ENCODE measurements at places on chromosomes 7 and 10.
A peak's percentile ranks its signal among the peaks of the same experiment; 100 is the strongest.

GRCh38 chr10:89555688-89556445, 20.5 kb upstream of the SLC16A12 start:
- DNase-seq = no peak

DNA sequence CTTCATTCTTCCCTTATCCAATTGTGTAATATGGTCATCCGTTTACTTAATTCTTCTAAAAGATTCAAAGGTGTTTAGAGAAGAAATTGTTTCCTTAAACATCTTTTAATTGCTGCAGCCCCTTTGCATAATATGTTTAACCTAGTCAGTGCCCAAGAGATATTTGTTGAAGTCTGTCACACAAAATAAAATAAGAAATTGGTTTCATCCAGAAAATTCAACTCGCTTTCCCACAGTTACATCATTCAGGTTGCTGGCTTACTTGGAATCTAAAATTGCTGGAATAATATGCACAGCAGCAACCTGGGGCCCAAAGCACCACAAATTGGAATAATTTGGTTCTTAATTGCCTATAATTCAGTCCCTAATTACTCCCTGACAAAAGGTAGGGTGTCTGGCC, 155.1 kb upstream of the ETV1 start:
- DNase-seq = no peak

DNA sequence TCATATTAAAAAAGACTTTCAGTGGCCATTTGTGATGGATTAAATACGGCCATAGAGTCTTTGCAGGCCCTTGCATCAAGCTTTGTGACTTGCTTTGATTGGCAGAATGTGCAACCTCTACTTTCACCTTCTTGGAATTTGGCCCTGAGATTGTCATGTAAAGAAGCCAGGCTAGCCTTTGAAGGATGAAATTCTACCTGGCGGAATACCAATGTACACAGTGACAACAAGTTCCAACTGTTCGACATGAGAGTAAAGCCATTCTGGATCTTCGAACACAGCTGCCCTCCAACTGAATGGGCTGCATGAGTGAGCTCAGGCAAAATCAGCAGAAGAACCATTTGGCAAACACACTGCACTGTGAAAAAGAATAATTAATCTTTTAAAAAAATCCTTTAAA, 321.3 kb downstream of the PHF14 start:
- DNase-seq = no peak

- DNase-seq = no peak
Measured at GRCh38 chr7:157412021-157412443, 75.2 kb downstream of the DNAJB6 start.

DNA sequence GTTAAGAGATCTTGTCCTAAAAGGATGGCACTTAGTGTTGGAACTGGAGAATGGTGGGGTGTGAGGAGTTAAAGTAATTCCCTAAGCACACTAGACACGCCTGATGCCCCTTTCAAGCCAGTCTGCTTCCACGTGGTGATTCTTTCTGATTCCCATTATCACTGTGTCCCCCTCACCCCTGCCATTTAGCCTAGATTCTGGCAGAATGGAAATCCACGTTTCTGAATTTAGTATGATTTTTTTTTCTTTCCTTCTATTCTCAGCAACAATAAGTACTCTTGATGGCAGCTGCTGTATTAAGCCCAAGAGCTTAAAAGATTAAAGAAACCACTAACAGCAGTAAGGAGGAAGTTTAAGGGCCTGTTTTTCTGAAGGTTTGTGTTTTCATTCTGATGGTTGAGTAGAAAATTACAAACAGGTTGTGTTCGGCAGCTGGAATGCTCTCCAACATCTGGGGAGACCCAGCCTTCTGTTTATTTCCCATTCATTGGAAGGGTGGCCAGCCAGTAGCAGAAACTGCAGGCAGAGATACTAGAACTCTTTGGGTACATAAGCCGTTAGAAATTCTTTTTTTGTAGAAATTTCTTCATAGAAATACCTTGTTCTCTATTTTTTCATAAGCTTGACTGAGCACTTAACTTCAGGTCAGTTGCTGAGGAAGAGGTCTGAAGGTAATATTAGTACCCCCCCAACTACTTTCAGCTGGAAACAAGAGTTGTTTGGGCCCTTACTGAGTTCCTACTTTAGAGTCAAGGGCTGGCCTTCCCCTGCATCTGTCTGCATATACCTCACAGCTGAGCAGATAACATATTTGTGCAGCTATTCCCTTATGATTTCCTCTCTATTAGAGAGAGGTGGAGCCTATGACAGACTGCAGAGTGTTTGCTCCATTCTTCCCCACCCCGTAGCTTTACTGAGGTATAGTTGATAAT, 355.1 kb downstream of the AUTS2 start:
- DNase-seq = peak; percentile 24

GRCh38 chr10:132162590-132163277, 24.0 kb upstream of the DPYSL4 start:
- DNase-seq = no peak

GRCh38 chr7:1129431-1129830, 30.6 kb downstream of the ZFAND2A start:
- no peak for DNase-seq

DNA sequence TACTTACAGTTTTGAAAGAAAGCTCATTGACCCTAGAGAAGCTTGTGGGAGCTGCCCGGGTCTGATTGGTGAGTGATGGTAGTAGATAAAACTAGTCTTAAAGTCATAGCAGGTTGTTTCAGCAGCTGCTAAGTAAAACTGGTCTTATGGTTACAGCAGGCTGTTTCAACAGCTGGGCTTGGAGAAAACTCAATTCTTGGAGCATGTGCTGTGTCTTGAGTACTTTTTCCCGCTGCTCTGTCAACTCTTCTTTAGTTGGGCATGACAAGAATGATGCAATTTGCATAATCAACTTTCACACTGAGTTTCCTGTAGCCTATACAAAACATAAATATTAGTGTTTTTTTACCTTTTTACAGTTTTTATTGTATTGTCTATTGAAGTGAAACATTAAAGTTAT, 707.9 kb downstream of the AUTS2 start:
- no peak for DNase-seq

DNA sequence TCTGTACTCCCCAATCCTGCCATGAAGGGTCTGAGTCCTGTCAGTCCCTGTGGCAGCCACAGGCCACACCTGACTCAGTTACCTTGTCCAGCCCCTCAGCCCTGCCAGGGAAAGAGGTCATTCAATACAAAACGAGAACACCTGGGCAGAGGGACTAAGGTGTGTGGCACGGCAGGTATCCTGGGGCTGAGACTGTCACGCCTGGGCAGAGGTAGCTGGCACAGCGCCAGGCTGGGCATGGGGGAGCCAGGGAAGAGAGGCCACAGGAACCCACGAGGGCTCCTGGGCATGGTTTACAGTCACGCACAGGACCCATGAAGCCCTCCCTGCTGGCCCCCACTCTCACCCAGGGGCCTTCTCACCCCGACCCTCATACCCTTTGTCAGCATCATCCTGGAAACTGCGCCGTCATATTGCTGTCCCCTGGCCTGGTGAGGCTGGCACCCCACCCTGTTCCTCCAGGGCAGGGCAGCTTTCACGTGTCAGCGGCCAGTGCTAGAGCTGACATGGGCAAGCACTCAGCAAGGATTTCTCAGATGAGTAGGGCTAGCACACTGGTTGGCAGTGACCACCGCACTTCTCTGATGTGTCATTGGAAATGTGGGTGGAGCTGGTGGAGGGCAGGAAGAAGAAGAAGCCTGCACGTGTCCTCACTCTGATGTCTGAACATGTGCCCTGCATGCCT, 42.7 kb downstream of the LRRC18 start:
- no peak for DNase-seq

GRCh38 chr7:114917211-114917839, 4.6 kb upstream of the MDFIC start:
- no peak for DNase-seq

GRCh38 chr10:77571490-77571889, 66.1 kb downstream of the KCNMA1 start:
- no peak for DNase-seq

- no peak for DNase-seq
Measured at GRCh38 chr7:16528520-16528919, 1.9 kb downstream of the LRRC72 start.

DNA sequence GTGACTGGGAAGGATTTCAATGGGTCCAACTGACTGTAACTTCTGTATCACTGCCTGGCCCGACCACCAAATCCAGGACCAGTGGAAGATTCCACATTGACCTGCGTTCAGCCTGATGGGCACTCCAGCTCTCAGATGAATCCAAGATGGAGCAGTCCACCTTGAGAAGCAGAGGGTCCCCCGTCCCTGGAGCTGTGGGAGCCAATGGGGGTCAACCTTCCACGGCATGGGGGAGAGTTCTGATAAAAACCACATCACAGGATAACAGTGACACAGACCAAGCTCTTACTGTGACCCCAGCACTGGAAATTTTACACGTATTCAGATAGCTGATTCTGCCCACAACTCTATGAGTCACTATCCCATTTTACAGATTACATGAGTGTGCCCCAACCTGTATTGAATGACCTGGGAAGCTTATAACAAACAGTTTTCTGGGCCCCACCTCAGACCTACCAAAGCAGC, 11.2 kb downstream of the ZCCHC24 start:
- DNase-seq = no peak

DNA sequence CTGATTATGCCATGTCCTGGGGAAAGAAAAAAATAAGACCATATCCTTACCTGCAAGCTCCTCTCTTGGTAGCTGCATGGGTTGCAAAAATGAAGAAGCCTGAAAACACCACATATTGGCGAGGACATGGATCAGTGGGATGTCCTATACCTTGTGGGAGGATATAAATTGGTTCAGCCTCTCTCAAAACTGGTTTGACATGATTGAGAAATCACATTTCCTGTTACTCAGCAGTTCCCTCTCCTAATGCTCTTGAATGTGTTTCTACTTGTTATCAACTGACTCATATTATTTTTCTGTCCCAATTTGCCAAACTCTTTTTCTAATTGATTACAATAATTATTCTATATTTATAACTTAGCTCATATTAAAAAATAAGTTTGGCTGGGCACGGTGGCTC, 380.2 kb downstream of the EXOC4 start:
- DNase-seq = no peak

GRCh38 chr7:38154278-38154677, 23.8 kb upstream of the STARD3NL start:
- no peak for DNase-seq

- DNase-seq = no peak
Measured at GRCh38 chr7:73622909-73623797, 1.2 kb downstream of the MLXIPL start.
